H9 (cell line): ENCODE measurements at places on chromosomes 4 and X.

GRCh38 chr4:169621731-169622492 is 1.5 kb downstream of the CLCN3 start:
- no peak for DNase-seq

- no peak for DNase-seq
Measured at GRCh38 chr4:141640696-141641095, 4.3 kb downstream of the IL15 start.

DNA sequence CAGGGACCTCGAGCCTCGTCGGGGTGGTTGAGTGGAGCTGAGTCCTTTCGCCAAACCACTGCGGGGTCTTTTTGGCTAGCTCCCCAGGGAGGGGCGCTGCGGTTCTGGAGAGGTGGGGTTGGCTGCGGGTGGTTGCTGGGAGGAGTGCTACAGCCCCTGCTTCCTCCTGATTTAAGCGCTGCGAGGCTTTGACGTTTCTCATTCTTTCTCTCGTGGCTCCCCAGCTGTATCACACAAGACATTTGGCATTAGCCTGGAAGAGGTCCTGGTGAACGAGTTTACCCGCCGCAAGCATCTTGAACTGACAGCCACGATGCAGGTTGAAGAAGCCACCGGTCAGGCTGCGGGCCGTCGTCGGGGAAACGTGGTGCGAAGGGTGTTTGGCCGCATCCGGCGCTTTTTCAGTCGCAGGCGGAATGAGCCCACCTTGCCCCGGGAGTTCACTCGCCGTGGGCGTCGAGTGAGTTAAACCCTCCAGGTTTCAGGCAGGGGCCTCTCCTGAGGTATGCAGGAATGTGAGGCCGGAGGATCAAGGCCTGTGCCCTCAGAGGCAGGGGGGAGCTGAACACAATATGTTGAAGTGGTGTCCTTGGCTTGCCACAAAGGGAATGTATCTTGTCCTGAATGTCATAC is 25.5 kb downstream of the ARHGAP36 start:
- no peak for DNase-seq

DNA sequence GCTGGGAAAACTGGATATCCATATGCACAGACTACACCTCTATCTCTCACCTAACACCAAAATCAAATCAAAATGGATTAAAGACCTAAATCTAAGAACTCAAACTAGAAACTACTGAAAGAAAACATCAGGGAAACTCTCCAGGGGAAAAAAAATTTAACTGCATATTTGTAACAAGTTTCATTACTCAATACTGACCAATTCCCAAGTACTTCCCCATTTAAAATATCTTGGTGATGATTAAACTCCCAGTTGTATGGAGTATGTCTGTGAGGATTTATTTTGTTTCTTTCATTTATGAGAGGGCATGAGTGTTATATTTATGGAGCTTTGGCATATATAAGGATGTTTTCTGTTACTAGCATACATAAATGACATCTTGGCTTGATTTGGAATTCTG is 112.3 kb upstream of the IL15 start:
- no peak for DNase-seq

GRCh38 chr4:175325230-175325629 is 407.1 kb downstream of the ADAM29 start:
- DNase-seq: no peak
